ENCODE measurements at places on chromosomes 7 and 10.

GRCh38 chr10:71234970-71235685, 22.8 kb downstream of the UNC5B start:
- DNase-seq, result peak; percentile 83

GRCh38 chr7:22842383-22842941, 19.8 kb upstream of the TOMM7 start:
- no peak for DNase-seq

- DNase-seq, result peak; percentile 95
Measured at GRCh38 chr7:150988230-150989226, 2.3 kb upstream of the NOS3 start.

- DNase-seq, result no peak
Measured at GRCh38 chr7:85972504-85973141, 671.1 kb upstream of the GRM3 start.
